ENCODE measurements at places on chromosomes 6 and 20.

DNA sequence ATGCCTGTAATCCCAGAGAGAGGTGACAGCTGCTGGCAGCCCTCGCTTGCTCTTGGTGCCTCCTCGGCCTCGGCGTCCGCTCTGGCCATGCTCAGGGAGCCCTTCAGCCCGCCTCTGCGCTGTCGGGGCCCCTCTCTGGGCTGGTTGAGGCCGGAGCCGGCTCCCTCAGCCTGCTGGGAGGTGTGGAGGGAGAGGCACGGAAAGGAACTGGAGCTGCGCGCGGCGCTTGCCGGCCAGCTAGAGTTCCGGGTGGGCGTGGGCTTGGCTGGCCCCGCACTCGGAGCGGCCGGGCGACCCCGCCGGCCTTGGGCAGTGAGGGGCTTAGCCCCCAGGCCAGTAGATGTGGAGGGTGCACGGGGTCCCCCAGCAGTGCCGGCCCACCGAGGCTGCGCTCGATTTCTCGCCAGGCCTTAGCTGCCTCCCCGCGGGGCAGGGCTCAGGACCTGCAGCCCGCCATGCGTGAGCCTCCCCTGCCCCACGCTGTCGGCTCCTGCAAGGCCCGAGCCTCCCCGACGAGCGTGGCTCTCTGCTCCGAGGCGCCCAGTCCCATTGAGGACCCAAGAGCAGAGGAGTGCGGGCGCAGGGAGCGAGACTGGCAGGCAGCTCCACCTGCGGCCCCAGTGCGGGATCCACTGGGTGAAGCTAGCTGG, 34.6 kb downstream of the C6orf52 start:
- DNase-seq = no peak

- no peak for DNase-seq
Observed at GRCh38 chr6:83490217-83490807, 22.0 kb upstream of the PRSS35 start.

DNA sequence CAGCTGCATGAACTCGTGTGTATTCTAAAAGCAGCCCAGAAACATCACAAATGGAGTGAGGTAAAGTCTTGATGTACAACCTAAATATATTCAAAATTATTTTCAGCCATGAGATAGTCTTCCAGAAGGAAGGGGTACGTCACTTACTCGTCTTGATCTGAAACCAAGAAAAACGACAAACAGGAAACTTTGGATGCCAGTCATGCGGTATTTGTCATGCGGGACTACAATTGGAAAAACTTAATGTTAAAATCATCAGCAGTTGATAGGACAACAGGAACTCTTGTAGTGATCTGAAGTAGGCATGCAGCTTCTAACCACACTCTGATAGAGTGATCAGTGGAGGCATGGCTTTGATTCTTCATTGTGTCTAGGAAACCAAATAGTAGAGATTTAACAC, 29.7 kb downstream of the FAM217A start:
- peak; percentile 8 for DNase-seq

DNA sequence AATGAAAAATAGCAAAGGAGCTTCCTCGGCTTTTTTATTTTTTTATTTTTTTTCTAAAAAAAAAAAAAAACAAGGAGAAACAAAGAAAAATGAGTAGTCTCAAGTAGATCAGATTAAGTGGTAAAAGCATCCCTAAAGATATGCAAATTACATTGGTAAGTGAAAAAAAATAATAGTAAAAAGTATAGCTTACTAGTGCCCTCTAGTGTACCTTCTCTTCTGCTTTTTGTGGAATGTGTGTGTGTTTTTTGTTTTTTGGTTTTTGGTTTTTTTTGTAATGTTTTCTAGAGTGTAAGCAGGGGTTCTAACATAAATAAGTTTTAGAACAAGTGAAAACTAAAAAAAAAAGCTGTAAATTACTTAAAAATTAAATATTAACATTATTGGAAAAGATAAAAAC, 1062.0 kb downstream of the HACE1 start:
- DNase-seq = peak; percentile 12

DNA sequence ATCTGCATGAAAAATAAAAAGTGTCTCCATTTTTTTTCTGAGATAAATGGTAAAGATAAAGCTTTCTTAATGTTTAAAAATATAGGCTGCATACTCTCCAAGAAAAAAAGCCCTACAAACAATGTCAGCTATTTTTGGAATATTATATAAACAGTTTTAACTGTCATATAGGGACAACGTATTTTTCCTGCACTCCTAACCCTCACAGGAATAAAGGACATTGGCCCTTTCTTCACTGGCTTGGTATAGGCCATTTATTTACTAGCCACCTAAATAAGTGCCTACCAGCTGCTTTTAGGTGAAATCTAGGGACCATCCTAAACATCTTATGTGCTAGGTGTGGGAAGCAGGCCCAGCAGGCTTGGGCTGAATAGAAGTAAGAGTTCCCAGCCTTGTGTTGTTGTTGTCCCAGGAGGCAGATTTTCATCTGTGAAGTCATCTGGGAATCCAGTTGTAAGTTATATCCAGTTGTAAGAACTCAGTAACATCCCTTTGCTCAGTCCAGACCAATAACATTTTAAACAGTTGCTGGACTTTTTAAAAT, 21.3 kb downstream of the FOXO3 start:
- DNase-seq = no peak

- no peak for DNase-seq
Observed at GRCh38 chr6:106446983-106447382, 86.5 kb downstream of the CRYBG1 start.

DNA sequence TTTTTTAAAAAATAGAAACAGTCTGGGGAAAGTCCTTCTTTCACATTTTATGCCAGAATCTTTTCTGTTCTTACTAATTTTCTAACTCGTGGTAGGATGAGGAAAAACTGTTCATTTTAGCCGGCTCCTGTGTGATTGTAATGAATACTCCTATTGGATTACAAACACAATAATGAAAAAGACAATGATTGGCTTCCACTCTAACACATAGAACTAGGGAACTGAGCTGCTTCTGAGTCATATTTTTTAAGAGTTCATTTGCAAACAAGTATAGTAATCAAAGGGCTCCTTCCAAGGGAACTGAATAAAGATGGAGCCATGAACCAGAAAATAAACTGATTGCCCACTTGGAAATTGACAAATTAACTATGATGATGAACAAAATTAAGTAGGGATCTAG, 265.3 kb upstream of the TCF21 start:
- DNase-seq = no peak

- peak; percentile 29 for DNase-seq
Observed at GRCh38 chr6:130993292-130993765, 69.7 kb downstream of the EPB41L2 start.

DNA sequence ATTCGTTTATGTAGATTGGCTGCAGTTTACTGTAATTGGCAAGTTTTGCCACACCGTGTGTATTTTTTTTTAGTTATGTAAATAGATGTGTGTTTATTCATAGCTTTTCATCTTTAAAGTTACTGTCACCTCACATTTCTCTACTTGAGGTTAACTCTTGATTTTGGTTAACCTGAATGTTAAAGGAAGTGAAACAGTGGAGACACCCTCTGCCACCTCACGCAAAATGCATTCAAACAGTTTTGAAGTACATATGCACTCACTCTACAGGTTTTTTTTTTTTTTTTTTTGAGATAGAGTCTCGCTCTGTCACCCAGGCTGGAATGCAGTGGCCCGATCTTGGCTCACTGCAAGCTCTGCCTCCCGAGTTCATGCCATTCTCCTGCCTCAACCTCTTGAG, 17.7 kb downstream of the OR2A4 start:
- DNase-seq = no peak

GRCh38 chr6:16897669-16898068, 136.4 kb upstream of the ATXN1 start:
- DNase-seq = no peak

DNA sequence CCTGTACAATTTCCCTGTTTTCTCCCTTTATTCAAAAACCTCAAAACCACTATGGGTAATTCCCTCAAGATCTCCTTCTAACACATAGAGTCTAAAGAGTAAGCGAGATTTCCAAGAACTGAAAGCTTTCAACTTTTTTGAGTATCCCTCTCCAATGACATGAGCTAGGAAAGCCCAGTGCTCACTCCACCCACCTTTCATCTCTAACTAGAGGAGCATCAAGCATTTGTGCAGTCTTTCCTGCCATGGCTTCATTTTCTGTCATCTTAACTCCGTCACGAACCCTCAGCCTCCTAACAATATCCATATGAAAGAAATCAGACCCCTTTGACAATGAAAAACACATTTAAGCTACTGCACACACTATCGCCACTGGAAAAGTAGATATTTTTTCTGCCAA, 91.9 kb upstream of the SUPT3H start:
- DNase-seq = no peak

DNA sequence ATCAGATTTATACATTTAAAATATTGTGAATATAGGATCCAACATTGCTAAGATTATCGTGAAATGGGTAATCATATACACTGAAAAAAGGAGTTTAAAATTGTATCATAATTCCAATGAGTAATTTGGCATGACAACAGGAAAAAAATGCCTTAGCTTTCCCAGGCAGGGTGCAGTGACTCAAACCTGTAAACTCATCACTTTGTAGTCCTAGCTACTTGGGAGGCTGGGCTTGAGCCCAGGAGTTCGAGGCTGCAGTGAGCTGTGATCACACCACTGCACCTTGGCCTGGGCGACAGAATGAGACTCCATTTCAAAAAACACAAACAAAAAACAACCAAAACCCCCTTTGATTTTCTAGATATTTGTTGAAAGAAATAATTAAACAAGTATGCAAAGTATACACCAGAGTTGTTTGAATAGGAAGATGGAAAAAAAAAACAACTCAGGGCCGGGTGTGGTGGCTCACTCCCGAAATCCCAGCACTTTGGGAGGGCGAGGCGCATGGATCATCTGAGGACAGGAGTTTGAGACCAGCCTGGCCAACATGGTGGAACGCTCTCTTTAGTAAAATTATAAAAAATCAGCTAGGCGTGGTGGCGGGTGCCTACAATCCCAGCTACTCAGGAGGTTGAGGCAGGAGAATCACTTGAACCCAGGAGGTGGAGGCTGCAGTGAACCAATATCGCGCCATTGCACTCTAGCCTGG, 98.7 kb downstream of the TRERF1 start:
- DNase-seq = peak; percentile 35

- peak; percentile 77 for DNase-seq
Observed at GRCh38 chr20:62740286-62741141, 31.9 kb downstream of the NTSR1 start.

GRCh38 chr20:23294166-23294565, 56.4 kb upstream of the NXT1 start:
- no peak for DNase-seq

DNA sequence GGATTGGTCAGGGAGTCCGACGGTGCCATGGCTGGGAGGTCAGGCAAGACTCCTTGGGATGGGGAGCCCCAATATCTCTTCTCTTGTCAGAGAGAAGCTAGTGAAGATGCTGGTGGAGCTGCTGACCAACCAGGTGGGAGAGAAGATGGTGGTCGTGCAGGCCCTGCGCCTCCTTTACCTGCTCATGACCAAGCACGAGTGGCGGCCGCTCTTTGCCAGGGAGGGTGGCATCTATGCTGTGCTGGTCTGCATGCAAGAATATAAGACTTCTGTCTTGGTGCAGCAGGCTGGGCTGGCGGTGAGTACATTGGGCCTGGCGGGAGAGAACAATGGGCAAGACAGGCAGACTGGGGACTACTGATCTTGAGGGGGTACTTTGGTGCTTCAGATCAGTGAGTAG, 10.9 kb downstream of the CUL9 start:
- no peak for DNase-seq

- DNase-seq = peak; percentile 47
Observed at GRCh38 chr6:156686301-156686994, 90.7 kb upstream of the ARID1B start.

- peak; percentile 39 for DNase-seq
Observed at GRCh38 chr20:33653218-33653899, 8.8 kb upstream of the C20orf144 start.

DNA sequence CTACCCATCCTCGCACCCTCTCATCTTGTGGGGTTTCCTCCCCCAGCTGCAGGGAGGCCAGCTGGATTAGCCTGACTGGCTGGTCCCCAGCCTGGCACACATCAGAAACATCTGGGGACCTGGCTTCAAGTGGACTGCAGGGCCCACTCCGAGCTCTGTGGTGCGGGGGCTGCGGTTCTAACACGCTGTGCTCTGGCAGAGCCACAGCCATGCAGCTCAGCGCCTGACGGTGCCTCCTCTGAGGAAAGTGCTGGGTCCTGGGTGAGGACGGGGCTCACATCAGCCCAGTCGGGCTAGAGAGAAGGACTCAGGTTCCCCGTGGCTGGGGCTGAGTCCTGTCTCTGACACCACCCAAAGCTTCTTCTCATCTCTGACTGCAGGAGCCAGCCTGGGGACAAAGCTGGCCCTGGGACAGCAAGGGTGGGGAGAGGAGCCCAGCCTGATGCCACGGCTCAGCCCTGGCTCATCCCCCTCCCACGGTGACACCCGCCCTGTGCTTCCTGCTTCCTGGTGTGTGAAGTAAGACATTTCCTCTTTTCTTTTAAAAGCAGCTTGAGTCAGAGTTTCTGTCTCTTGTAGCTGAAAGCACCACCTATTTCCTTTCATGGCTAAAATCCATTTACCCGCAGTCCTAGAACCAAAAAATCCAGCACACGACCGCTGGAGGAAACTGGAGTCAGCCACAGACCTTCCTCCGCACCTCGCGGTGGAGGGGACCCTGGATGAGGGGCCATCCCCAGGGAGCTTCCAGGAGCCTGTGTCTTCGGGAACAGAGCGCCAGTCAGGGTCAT, 127.4 kb upstream of the AFDN start:
- DNase-seq = peak; percentile 95

- no peak for DNase-seq
Observed at GRCh38 chr6:32129297-32130088, 595 bp downstream of the FKBPL start.

DNA sequence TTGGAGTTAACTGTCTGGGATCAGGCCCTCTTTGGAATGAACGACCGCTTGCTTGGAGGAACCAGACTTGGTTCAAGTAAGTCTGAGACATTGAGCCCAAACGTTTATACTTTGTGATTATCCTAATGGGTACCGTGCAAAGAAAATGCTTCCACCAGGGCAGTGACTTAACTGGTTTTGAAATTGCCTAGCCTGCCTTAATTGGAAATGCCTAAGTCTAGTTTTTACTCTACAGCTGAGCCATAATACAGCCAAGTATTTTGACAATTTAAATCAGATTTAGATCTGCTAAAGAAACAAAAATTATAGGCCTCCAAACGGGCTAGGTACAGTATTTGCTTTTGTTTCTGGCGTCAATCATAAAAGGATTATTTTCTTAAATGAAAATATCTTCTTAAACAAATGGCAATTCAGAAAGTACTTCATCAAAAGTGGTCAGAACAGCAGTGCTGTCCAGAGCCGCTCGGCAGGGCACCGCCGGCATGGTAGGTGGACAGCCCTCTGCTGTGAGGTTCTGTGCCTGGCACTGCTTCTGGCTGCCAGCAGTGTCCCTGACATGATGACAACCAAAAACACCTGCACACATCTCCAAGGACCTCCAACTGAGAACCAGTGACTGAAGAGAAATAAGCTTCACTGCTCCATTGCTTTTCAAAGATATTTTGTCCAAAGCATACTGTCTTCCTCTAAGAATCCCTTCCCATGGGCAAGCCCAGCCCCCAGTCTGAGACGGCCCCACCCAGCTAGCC, 55.6 kb downstream of the EZR start:
- DNase-seq = no peak

DNA sequence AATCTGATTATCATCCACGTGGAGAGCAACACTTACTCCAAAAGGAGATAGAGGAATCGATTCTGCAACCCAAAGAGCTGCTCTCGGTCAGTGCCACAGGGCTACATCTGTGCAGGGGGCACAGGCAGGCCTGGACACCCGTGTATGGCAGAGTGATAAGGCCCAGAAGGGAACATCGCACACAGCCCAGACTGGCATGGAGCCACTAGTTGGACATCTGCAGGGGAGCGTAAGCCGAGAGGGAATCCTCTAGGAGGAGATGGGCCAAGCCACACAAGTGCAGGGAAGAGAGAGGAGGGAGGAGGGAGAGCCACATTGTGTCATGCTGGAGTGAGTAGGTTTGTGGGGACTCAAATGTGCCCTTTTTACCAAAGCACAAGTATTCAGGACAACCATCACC, 50.4 kb upstream of the ENTPD6 start:
- no peak for DNase-seq

Measured in kidney capillary endothelial cell (primary cell).